ENCODE measurements at places on chromosomes 2 and 18. TPM values are rescaled to one million over a fixed set of nuclear protein-coding genes. Genes with fewer than 3 reads are reported as not detected.

Gene ALK
- under 0.01 TPM for total RNA-seq

Gene REL
- 2.3 TPM for total RNA-seq

Gene STRADB
- total RNA-seq, result 57.8 TPM

Gene SRD5A2
- not detected for total RNA-seq

Gene COA5
- 33.4 TPM for total RNA-seq

Gene POTEI
- total RNA-seq, result not detected

Gene SLC16A14
- 5.6 TPM for total RNA-seq

Measured in fibroblast of lung (primary cell).